Iris pigment epithelial cell (primary cell): ENCODE measurements at places on chromosomes 2 and 18.

DNA sequence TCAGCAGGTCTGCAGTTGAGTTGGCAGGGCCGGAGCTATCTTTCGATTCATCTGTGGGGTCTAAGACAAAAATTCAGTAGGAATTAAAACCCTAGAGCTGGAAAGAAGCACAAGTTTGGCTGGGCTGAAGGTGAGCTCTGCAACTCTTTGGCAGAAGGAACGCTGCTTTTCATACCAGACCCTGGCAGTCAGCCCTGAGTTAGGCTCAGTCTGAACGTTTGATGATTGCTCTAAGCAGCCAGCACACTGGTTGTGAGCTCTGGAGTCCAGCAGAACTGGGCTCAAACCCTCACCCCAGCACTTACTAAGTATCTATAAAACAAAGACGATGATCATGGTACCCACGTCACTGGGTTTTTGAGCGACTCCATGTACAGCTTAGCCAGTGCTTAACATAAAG is 192.5 kb downstream of the TNS1 start:
- no peak for DNase-seq

DNA sequence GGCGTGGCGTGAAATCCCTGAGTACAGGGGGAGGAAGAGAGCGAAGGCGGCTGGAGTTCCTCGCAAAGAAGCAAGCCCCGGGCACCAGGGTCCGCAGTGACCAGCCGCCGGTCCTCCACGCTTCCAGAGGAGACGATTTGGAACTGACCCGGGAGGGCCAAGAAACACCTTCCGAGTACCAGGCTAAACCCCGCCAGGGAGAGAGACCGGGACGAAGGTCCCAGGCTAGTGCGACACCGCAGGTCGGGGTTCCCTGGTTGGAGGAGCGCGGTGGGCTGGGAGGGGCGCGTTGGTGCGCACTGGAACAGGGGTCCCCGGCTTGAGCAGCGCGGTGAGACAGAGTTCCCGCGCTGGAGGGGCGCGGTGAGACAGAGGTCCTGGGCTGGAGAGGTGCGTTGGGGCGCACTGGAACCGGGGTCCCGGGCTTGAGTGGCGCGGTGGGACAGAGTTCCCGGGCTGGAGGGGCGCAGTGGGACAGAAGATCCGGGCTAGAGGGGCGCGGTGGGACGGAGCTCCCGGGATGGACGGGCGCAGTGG is 901 bp downstream of the WDFY1 start:
- DNase-seq = peak; percentile 36

GRCh38 chr18:6330786-6331185 is 83.9 kb downstream of the L3MBTL4 start:
- no peak for DNase-seq

DNA sequence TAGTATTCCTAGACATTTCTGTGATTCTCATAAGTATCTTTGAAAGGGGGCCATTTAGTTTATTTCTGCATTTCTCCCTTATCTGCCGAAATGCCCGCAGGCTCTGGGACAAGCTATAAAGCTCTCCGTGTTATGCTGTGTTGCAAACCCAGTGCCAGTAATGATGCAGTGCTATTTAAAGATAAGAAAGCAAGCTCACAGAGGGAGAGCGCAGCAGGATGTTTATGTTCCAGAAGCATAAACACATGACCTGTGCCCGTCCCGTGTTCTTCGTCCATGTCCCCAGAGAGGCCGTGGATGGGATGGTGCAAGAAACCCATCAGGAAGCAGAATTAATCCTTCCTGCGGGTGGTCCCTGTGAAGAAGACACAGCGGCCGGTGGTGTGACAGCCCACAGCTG is 99.4 kb downstream of the NEDD4L start:
- DNase-seq = peak; percentile 17

DNA sequence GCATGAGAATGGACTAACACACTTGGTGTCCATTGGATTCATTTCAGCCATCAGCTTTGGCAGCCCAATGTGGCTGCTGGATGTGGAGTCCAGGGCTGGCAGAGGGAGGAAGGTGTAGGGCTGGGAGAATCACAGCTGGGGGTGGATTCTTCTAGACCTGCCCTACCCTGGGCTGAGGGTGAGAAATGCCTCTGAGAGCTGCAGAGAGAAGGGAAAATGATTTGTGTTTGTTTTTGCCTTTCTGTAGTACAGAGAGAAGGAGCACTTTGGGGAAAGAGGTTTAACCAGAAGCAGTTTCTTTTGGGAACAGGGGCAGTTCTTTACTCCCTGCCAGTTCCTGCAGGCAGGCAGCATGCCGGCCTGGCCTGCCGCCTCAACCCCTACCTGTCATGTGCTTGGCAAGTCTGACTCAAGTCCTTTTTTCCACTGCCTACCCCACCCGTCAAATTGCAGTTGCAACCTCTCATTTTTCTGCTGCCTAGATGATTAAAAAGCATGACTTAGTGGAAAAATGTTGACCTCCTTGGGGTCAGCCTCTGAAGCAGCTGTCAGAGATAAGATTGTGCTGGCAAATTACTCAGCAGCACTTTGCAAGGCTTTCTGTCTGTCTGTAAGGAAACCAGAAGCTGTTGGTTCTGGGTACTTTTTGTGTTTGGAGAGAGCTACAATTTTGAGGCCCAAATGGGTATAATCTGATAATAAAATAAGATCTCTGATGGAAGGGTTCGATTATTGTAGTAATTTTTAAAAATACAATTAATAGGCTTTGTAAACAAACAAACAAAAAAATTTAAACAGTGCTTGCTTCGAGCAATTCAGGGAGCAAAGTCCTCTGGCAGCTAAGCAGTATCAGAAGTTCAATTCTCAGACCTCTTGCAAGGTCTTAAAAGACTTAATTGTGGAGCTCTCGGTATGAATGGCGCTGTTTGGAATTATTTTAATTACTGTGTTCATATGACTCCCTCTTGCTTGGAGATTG is 21.7 kb downstream of the LBH start:
- DNase-seq = peak; percentile 95

- DNase-seq = no peak
Measured at GRCh38 chr2:171084128-171084527, 76.6 kb downstream of the TLK1 start.

- DNase-seq = no peak
Measured at GRCh38 chr18:55220523-55220922, 261.3 kb upstream of the CCDC68 start.

DNA sequence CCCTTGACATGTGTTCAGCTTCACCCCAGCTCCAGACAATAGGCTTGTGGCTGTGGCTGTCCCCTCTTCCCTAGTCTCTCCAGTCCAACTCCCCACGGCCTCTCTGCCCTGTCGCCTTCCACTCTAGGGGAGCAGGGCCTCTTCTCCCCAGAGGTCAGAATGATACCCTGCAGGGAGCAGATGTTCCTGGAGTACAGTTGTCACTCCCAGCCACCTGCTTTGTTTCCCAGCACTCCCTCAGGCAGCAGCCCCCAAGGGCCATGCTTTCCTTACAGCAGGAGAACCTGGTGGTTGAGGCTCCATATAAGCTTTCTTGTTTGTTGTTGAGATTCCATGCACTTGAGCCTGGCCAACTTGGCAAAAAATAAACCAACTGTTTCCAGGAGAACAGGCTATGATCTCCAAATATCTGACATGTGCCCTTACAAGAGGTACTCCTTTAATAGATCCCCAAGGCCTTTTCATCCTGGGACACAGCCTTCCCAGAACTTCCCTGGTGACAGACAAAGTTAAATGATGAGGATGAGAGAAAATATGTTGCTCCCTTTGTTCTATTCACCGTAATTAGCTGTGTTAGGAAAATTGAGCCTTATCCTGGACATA is 45.1 kb downstream of the DPYSL5 start:
- DNase-seq = no peak

GRCh38 chr2:112152476-112153178 is 14.4 kb downstream of the FBLN7 start:
- no peak for DNase-seq

DNA sequence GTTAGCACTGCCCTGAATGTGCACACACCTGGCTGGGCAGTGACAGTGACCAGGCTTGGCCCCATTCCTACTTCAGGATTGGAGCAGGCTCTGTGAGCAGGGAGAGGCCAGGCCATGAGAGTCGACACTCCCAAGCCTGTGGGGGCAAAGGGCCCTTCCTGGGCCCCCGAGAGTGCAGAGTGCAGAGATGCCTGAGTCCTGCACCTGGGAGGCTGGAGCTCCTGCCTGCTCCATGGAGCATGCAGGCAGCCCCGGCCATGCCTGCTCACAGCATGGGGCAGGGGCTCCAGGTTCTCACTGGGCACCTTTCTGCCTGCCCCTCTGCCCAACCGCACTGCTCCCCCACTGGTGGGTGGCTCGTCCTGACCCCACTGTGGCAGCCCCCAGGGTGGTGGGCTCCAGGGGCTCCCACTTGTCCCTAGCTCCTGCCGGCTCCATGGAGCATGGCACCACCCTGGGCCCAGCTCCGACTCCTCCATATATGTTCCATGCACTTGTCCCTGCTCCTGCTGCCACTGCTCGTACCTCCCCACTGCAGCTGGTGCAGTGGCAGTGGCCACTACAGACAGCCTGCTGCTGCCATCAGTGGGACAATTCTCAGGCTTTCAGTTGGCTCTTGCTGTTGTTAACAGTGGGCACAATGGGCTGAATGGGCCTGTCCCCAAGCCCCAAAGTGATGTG is 282.0 kb downstream of the RPRM start:
- no peak for DNase-seq

DNA sequence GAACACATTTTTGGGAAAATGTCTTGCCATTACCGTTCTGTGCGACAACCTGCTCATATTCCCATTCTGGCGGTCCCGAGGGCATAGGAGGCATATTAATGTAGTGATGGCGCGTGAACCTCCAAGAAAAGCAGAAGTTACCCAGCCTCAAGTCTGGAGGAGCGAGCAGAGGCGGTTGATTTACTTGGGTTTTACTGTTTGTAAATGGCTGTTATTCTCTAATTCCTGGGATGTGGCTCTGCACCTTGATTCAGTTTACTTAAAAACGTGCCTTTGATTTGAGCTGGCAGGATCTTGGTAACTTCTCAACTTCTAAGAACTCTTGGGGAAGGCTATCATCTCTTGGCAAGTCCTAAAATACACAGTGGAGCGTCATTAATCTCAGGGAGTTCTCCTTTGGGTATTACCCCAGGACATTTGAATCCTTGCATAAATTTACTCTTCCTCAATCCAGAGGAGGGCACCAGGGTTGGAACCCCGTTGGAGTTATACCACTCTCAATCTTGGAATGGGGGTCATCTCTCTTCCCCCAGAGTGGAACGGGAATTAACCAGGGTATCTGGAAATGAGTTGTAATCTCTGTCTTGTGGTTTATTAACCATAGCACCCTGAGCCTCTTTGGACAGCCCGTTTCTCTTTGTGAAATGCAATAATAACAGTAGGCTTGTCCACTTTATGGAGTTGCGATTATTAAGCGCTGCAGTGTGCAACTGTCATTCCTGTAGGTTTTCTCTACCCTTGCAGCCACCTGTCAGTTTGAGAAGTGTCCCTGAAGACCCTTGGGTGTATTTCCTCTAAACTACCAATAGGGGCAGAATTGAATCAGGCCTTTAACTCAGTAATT is 2.1 kb downstream of the HK2 start:
- peak; percentile 40 for DNase-seq

DNA sequence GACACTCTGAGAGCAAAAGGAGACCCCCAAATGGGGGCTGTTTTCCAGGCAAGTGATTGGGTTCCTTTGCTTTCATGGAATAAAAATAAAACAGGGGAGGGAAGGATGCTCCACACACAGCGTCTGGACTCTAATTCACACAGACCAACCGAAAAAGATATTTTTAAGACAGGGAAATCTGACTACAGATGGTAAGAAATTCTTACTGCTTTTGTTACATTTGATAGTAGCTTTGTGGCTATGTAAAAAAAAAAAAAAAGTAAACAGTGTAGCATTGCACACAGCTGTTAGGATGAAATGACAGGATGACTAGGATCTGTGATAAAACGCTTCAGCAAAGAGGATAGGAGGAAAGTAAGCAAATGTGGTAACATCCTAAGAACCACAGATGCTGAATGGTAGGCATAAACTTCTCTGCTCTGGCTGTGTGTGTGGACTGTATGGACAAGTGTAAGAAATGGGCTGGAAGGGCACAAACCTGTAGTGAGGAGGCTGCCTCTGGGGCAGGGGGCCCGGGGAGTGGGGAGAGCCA is 207.6 kb downstream of the ANAPC1 start:
- DNase-seq = peak; percentile 38

DNA sequence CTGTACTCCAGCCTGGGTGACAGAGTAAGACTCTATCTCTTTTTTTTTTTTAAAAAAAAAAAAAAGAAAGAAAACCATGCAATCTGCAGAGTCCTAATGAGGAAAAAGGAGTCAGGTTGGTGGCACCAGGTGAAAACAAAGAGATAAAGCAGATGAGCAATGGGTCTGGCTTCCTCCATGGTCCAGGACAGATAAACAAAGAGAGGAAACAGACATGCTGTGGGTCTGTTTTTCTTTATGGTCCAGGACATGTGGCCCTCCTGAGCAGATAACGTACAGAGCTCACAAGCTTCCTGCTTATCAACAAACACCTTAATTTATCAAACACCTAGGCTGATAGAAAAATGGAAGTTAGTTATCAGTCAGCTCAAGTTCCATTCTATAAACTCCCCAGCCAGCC is 24.4 kb upstream of the TUBB6 start:
- DNase-seq = no peak

- DNase-seq = no peak
Measured at GRCh38 chr2:12988279-12988678, 271.5 kb downstream of the TRIB2 start.
